ENCODE measurements at places on chromosomes 4 and X.
A peak's percentile ranks its signal among the peaks of the same experiment; 100 is the strongest.

DNA sequence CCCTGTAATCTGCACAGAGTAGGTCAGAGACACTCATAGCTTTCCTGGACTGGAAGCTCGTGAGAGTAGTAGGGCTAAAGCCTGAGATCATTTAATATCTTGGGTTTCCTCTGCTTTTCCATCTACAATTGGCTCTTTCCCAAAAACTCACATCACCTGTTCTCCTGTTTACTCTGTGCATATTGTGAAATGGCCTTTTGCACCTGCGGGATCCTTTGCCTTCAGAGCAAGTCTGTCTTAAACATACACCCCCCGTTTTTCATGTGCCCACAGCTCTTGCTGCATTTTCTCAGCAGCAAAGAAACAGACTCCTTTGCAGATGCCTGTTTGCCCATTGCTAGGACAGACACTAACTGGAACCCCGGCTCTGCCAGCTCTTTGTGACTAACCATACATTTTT lies 608.3 kb upstream of the PCDH10 start:
- H3K27ac ChIP-seq, result no peak overlapping the region
- DNase-seq, result no peak
- no peaks in the 10 kb centered on the region for H3K36me3 ChIP-seq
- H3K4me3 ChIP-seq, result no peak overlapping the region

GRCh38 chr4:55947912-55948725 lies 626 bp upstream of the CEP135 start:
- H3K36me3 ChIP-seq, result peaks cover 22% of the 10 kb centered on the region
- peaks cover 50% of the 10 kb centered on the region for H3K4me1 ChIP-seq
- peak overlapping the region; percentile 80 for H3K4me3 ChIP-seq
- peak; percentile 54 for DNase-seq

DNA sequence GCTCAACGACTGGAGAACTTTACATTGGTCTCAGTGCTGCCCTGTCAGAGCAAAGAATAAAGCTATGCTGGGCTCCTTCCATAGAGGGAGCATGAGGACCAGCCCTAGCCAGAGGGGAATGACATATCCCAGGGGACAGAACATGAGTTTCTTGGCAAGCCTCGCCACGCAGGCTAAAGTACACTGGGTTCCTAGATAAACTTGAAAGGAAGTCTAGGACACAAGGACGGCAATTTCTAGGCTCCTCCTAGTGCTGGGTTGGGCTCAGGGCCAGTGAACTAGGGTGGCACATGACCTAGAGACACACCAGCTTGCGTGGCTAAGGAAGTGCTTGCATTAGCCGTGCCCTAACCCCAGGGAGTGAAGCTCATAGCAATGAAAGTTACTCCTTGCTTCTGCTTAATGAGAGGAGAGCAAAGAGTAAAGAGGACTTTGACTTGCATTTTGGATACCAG lies 141.0 kb downstream of the MAB21L2 start:
- H3K27ac ChIP-seq, result no peak overlapping the region
- H3K4me1 ChIP-seq, result no peaks in the 10 kb centered on the region
- H3K36me3 ChIP-seq, result peaks cover 24% of the 10 kb centered on the region
- no peaks in the 10 kb centered on the region for H3K27me3 ChIP-seq
- DNase-seq, result no peak

DNA sequence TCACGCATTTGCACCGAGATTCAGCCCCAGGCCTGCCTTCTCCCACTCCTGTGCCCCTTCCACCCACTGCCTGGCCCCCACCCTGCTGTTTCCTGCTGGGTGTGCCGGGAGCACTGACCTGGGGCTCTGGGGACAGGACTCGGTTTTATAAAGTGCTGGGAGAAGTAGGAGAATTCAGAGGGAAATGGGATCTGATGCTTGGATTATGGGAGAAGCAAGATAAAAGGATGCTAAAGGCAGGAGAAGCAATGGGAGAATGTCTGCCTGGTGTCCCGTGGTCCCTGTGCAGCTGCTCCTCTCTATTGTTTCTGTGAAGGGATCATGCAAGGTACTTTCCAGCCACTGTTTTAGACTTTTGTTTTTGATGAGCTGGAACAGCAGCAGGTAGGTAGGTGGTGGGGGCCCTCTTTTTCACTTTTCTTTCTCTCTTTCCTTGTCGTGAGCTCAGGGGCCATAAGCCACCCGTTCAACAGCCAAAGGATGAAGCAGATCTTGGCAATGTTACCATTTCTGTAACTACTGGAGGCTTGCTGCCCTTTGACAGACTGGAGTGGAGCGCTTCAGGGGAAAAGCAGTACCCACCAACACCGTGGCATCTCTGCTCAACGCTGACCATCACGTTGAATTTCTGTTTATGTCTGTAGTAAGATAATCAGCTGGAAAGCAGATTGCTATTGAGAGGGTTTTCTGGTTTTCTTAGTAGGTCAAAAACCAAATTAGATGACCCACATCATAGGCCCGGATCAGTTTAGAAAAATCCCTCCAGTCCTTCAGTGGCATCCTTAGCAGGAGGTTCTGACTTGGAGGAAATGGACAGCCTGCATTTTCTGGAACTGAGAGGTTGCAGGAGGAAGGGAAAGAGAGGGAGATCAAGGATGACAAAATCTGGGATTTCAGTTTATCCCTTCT lies 63.8 kb upstream of the ENPP6 start:
- DNase-seq, result no peak
- H3K27ac ChIP-seq, result peak overlapping the region; percentile 76
- peaks cover 50% of the 10 kb centered on the region for H3K4me1 ChIP-seq
- H3K4me3 ChIP-seq, result no peak overlapping the region
- H3K36me3 ChIP-seq, result peaks cover 8% of the 10 kb centered on the region

DNA sequence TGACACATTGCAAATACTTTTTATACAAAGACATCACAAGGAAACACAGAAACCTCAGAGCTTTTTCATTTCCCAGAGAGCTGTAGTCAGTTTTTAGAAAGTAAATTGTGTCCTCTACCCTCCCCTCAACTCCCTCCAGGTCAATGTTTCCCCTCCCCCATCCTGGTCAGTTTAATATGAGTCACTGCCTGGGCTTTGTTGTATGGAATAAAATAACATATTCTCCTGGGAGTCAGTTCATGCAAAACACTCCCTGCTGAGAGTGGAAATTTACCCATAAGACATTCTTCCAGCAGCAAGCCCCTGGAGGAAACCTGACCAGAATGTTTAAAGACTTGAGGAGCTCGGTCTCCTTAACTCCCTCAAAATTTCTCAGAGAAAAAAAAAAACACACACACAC lies 270.1 kb upstream of the LDB2 start:
- no peaks in the 10 kb centered on the region for H3K4me1 ChIP-seq
- DNase-seq, result no peak
- peaks cover 9% of the 10 kb centered on the region for H3K27me3 ChIP-seq

All from activated naive CD4-positive, alpha-beta T cell treated with anti-CD3 and anti-CD28 coated beads, Interleukin-2, amount 10 ng/mL, durations not matched to agents 7 days and 5 days (primary cell).